Fibroblast of lung (primary cell): ENCODE measurements at places on chromosomes 3 and 15. TPM values are rescaled to one million over a fixed set of nuclear protein-coding genes. Genes with fewer than 3 reads are reported as not detected.

Gene AGTR1
- 1.2 and 1.5 TPM in 2 replicates for total RNA-seq

Gene ARRDC4
- 24.7 and 39.8 TPM in 2 replicates for total RNA-seq

Gene ATP13A5
- total RNA-seq: not detected in 2 replicates

Gene SST
- total RNA-seq: not detected in 2 replicates

Gene PAQR5
- total RNA-seq: 9.8 and 16.2 TPM in 2 replicates

Gene OR5K2
- not detected in 2 replicates for total RNA-seq

Gene FBXO22
- total RNA-seq: 46.2 and 75.6 TPM in 2 replicates

Gene GTF2A2
- total RNA-seq: 44.7 and 49.7 TPM in 2 replicates

Gene SPATA16
- total RNA-seq: not detected in 2 replicates

Gene IGSF11
- under 0.01 and 0.26 TPM in 2 replicates for total RNA-seq

Gene MINAR1
- 0.26 and 0.33 TPM in 2 replicates for total RNA-seq

Gene NSMCE3
- total RNA-seq: 7.2 and 8.8 TPM in 2 replicates

Gene CP
- total RNA-seq: under 0.01 TPM in 1 of 2 replicates, not detected in the other

Gene NAALADL2
- total RNA-seq: 5.6 and 11.6 TPM in 2 replicates

Gene C3orf85
- total RNA-seq: not detected in 2 replicates

Gene CLSTN2
- total RNA-seq: under 0.01 TPM in 2 replicates

Gene LMLN
- 5.9 and 7.1 TPM in 2 replicates for total RNA-seq

Gene GATM
- 0.17 and 0.26 TPM in 2 replicates for total RNA-seq
